ENCODE measurements at places on chromosomes 3 and 15.
A peak's percentile ranks its signal among the peaks of the same experiment; 100 is the strongest.

- DNase-seq, result no peak
Measured at GRCh38 chr15:76310475-76311099, 682 bp downstream of the ETFA start.

- no peak for DNase-seq
Measured at GRCh38 chr15:70442211-70442610, 321.1 kb downstream of the UACA start.

- no peak for DNase-seq
Measured at GRCh38 chr3:151841801-151842200, 27.9 kb downstream of the AADAC start.

- no peak for DNase-seq
Measured at GRCh38 chr15:73015493-73015892, 36.8 kb upstream of the NEO1 start.

- no peak for DNase-seq
Measured at GRCh38 chr3:138845771-138846173, 11.0 kb upstream of the PIK3CB start.

DNA sequence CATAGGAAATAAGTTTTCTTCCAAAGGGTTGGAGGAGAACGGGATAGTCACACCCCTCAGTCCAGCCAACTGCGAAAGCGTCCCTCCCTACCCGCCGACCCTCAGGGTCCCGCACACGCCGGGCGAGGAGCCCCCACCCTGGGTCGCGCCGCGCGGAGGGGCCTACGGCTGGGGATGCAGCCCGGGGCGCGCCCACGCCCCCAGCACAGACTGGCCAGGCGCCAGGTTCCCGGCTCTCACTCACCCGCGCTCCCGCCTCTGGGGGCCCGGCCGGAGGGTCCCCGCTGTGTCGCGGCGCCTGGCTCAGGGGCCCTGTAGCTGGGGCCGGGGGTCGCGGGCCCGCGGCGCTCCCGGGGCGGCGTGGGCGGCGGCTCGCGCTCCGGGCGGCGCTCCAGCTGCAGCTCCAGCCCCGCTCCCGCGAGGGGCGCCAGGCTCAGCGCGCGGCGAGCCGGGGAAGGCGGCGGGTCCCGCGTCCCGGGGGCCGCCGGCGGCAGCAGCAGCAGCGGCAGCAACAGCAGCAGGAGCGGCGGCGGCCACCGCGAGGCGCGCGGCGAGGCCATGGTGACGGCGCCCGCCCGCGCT is 375 bp downstream of the HEG1 start:
- peak; percentile 27 for DNase-seq

DNA sequence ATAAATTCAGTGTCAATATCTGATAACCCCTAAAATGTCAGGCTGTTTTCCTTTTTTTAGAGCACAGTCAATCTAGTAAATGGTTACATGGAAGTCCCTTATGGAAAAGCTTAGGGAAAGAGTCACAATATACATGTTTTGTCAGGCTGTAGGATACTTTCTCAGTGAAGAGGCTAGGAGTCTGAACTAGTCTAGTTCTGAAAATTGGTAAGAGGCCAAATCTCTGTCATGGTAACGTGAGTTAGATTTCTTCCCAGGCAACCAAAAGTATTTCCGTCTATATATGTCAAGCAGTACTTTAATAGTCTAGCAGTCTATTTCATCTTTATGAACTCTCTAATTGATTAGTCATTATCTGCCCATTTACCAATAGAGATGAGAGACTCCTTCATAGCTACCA is 215.9 kb upstream of the LRRC3B start:
- DNase-seq, result no peak

DNA sequence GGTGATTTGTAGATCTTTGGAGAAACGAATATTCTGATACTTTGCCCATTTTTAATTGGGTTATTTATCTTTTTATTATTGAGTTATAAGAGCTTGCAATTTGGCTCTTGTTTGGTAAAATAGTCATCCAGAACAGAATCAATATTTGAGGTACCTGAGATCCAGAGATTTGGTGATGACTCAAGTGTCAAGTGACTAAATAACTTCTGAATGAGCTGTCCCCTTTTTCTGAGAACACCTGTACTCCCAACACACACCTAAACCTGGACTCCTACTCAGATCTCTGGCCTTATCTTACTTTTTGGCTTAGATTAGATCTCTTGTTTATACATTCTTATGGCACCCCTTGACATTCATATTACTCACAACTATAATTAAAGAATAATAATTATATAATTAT is 3.1 kb upstream of the TRA2B start:
- DNase-seq, result peak; percentile 55

DNA sequence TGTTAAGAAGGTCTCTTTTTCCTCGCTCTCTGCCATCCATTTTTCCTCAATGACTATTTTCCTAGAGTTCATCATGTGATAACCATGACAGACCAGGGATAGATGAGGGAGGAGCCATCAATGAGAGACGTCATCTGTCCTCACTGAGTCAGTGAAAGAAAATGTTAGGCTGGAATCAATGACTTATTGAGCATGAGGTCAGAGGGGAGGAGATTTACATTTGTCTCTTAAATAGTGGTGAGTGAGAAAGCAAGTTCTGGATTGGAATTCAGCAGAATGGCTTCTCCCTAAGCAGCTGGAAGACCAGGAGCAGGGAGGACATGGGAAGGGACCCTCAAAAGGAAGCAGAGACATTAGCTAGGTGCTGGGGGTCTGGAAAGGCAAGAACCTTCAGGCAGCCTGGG is 28.2 kb upstream of the USP3 start:
- DNase-seq, result peak; percentile 88

- no peak for DNase-seq
Measured at GRCh38 chr15:99115300-99116215, 10.7 kb downstream of the SYNM start.

DNA sequence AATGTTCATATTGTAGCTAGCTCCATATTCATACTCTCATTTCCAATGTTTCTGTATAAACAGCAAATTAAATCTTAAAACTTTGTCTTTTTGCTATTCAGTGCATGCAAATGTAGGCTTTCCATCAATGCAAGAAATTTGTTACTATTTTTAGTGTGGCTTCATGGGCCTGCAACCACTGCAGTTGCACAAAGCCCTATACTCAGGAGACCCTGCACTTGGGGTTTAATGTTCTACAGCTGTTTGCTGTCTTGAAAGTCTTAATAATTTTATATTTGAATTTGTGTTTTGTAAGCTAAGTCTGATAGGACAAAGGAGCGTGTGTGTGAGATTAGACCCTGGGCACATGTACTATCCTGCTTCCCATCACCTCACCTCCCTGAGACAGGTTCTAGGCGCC is 9.6 kb downstream of the PYDC2 start:
- no peak for DNase-seq
